Activated CD4-positive, alpha-beta T cell treated with anti-CD3 and anti-CD28 coated beads, Interleukin-2, Interleukin-6, amounts not matched to agents 100 ng/mL and 50 ng/mL, durations not matched to agents 16 hours and 8 hours (primary cell): ENCODE measurements at places on chromosomes 13 and 19.
A peak's percentile ranks its signal among the peaks of the same experiment; 100 is the strongest.

DNA sequence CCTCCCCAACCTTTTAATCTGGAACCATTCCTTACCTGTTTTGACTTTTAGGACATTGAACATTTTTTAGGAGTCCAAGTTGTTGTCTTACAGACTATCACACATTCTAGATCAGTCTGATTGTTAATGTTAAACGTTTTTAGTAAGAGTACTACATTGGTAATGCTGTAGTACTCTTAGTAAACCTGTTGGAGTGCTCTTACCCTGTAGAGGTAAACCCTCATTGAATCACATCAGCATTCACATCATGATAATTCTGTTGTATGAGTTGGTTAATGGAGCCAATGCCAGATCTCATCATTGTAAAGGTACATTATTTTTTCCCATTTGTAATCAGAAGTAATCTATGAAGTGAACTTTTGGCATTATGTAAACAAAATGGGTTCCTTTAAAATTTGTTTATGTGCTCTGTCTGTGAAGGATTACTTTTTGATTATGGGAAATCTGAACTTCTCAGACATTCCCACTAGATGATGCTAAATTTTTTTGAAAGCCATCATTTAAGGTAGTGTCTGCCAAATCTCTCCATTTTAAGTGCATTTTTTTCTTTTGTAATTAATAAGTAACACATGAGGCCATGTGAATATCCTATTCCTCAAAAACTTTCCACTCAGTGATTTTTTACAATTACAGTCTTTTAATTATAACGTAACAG, 55.2 kb downstream of the VWA8 start:
- peak; percentile 50 for DNase-seq

- no peak for DNase-seq
Measured at GRCh38 chr19:39811064-39811463, 22.9 kb downstream of the DYRK1B start.

DNA sequence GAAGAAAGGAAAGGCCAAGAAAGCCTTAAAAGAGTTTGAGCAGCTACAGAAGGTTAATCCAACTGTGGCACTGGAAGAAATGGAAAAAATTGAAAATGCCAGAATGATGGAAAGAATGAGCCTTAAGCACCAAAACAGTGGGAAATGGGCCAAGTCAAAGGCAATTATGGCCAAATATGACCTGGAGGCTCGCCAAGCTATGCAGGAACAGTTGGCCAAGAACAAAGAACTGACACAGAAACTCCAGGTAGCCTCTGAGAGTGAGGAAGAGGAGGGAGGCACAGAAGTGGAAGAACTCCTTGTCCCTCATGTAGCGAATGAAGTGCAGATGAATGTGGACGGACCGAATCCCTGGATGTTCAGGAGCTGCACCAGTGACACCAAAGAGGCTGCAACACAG, 5.1 kb downstream of the UTP14C start:
- no peak for DNase-seq

DNA sequence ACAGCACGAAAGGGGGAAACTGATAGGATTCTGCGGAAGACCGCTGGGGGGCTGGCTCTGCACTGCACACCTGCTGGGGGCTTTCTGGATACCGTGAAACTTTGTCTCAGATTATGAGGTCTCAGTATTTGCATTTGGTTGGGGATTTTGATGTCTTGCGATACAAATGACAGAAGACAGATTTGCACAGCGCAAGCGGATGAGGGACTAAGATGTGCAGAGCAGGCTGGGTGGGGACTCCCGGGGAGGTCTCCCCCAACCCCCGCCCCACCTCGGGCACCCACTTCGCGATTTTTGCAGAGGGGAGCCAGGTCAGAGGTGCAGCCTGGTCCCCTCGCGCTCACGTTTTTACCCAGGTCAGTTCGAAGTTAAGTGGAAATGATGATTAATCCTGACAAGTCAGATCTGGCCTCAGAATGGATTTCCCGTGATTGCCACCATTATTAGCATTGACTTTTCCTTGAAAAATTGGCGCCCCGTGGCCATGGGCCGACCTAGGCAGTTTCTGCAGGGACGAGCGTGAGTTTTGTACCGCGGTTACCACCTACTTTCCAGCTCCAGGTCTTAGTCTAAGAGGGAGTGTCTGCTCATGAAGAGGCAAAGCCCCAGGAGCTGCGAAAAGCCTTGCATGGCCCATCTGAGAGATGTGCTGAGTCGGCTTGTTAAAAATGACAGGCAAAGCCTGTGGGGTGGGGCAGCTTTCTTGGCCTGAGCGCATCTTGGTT, 1.3 kb upstream of the GJB2 start:
- DNase-seq = peak; percentile 29

DNA sequence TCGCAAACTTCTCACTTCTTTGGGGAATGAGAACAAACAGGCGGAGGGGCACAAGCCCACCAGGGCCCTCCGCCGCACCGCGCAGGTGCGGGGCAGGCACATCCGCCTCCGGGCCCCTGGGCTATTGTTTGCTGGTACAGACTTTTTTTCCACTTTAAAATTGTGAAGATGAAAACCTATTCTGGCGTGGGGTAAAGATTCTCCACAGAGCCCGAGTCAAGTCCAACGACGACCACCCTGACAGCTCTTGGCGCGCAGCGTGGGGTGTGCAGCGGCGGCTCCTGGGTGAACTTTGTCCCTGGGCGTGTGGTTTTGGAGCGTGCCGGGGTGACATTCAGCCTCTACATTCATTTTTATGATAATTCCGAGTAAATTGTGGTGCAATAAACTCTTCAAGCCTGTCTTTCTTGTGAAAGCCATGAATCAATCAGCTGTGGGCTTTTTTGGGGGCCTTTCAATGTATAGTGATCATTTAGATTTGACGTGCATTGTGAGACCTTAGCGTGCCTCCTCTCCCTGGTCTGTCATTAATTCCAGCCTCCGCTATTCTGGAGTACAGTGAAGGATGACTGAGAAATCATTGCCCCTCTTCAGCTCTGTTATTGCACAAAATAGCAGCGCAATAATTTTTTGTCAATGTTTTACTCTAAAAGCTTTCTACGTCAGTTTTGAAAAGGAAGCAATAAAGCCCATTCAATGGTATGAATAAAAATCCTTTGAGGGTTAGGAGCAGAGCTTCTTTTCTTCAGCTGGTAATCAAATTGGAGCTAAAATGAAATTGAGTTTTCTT, 90.0 kb downstream of the TEX29 start:
- DNase-seq = no peak

DNA sequence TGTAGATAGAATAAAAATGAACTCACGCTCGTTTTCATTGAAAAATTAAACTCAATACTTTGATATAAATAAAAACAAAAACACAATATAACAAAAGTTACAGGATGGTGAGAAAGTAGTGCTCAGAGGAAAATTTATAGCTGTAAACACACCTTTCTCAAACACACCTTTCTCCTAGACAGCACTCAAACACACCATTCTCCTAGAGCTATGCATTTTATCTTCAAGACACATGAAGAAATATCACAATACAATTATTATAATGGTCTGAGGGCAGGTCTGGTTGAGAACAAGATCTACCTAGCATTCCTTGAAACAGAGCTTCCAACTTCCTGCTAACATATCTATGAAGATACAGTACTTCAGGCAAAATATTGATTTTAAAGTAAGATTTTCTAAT, 183.4 kb upstream of the NBEA start:
- DNase-seq = no peak

- DNase-seq = peak; percentile 5
Measured at GRCh38 chr13:60369242-60369641, 27.8 kb upstream of the TDRD3 start.

DNA sequence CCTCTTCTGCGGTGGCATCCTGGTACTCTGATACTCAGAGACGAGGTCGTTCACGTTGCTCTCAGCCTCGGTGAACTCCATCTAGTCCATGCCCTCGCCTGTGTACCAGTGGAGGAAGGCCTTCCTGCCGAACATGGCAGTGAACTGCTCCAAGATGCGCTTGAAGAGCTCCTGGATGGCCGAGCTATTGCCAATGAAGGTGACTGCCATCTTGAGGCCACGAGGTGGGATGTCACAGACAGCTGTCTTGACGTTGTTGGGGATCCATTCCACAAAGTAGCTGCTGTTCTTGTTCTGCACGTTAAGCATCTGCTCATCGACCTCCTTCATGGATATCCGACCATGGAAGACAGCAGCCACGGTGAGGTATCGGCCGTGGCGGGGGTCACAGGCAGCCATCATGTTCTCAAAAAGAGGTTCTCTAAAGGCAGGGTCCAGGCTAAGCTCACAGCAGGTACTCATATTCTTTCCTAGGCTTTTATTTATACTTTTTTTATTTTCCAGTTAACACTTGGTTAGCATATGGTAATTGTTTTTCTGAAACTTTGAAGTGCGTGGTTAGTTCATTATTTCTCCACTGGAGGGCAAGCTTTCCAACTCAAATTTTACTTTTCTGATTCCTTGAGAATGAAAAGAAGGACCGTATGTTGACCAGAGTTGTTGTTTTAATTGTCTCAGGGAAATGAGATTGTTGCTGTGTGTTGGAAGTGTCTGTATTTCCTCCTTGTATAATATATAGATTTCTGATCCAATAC, 72.4 kb upstream of the RGCC start:
- DNase-seq = no peak
